ENCODE measurements at places on chromosomes 1 and 21.

DNA sequence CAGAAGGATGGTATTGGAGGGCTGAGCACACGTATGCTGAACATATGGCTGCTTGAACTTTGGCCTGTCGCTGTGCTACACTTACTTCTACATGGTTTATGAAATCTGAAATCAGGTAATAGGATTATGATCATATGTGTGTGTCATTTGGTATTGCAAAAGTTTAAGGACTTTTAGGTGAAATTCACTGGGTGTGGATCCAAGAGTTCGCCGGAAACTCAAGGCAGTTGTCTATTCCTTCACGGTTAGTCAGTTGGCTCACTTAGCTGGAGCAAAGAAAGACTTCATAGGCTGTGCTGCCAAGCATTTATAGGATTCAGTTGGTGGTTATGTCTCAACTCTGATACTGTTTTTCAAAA lies 927 bp downstream of the UAP1 start:
- DNase-seq, result peak; percentile 87

- DNase-seq, result no peak
Measured at GRCh38 chr1:247204177-247204647, 32.4 kb upstream of the ZNF124 start.

- no peak for DNase-seq
Measured at GRCh38 chr1:39094685-39095084, 68.5 kb downstream of the NDUFS5 start.

DNA sequence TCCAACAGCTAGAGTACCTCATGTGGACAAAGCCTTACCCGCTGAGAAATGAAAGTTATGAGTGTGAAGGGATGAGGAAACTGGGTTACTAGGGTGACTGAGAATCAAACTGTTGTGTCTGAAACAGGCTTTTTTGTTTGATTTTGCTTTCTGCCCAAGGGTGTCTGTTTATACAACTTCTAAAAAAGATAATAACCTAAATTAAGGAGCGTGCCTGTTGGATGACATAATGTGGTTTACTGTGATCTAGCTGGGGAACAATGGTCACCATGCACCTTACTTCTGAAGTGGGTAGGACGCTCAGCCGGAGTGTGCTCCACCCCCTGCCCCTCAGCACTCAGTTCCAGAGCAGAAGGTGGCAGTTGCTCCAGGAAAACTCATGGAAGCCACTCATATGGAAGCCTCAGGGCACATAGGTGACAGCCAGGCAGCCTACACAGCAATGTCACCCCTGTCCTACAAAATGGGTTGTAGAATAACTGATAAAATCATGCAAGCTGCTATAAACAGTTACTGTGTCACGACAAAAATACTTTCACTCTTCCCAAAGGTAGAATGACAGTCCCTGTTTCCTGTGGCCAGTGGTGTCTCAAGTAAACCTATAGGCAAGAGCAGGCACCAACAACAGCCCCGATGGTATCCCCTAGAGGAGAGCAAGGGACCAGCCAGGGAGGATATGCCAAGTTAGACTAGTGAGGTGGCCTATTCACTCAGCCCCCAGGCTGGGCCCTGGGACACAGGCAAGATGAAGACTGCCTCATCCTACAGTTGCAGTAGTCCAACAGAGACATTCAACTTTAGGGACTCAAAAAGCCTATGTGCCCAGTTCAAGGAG lies 29.3 kb downstream of the SIPA1L2 start:
- DNase-seq, result no peak

DNA sequence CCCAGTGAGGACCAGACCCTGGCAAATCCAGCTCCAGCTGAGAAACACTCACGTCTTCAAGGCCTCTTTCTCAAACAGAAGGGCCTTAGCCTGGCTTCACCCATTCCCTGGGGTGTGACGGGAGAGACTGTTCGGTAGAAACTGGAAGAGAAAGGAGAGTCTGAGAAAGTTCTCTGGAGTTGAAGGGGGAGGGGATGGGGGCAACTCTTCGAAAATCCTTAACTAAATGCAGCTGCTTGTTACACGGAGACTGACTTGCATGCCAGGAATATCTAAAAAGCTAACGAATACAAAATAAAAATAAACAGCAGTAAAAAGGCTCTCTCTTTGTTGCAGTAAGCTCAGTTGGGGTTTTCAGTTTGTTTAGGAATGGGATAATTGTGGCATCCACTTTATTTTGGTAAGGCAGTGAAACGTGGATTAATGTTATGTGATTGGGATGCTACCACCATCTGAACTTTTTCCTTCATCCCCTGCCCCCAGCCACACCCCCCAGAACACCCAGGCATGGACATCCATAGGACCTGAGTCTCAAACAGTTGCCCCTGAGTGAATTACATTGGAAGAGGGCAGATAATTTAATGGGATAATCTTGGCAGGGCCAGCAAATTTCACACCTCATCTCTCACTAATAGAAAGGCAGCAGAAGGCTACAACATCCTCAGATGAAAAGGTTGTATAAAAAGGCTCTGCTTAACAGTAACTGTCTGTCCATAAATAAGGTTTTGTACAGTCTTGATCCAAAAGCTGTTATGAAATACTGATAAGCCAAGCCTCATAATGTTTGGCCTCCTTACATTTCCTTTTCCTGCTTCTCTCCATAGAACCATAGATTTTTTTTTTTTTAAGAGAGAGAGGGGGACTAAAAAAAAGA lies 5.8 kb downstream of the ROR1 start:
- no peak for DNase-seq
